ENCODE measurements at places on chromosomes 7 and 10.
A peak's percentile ranks its signal among the peaks of the same experiment; 100 is the strongest.

DNA sequence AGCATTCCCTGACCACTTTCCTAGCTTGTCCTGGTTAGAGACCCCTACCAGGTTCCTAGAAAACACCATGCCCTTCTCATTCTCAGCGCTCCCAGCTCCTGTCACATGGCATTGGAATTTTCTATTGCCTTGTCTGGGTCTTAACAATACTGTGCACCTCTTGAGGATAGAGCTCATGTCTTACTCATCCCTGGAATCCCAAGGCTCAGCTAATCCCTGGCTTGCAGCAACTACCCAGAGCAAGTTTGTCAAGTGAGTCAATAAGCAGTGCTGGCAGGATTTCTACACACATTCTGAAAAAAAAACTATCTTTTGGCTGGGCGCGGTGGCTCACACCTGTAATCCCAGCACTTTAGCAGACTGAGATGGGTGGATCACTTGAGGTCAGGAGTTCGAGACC, 11.7 kb upstream of the PRDX3 start:
- no peak for DNase-seq

- DNase-seq: no peak
Observed at GRCh38 chr10:60576130-60577069, 186.7 kb upstream of the ANK3 start.

DNA sequence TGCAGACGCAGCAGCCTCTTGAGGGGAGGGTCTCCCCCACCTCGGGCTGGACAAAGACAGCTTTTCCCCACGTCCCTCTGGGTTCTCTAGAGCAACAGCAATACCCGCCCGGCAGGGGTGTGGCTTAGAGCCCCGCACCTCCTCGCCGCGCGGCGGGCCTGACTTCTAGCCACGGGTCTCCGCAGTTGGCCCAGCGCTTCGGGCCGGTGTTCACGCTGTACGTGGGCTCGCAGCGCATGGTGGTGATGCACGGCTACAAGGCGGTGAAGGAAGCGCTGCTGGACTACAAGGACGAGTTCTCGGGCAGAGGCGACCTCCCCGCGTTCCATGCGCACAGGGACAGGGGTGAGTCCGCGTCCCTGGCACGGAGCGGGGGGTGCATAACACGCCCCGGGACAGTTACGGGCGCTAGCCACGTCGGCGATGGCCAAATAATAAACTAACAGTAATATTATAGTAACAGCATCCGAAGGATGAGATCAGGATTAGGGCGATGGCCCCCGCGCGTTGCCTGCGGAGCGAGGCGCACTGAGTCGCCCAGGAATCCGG, 1.2 kb downstream of the CYP2E1 start:
- no peak for DNase-seq

- no peak for DNase-seq
Observed at GRCh38 chr10:11805792-11806191, 17.4 kb upstream of the PROSER2 start.

DNA sequence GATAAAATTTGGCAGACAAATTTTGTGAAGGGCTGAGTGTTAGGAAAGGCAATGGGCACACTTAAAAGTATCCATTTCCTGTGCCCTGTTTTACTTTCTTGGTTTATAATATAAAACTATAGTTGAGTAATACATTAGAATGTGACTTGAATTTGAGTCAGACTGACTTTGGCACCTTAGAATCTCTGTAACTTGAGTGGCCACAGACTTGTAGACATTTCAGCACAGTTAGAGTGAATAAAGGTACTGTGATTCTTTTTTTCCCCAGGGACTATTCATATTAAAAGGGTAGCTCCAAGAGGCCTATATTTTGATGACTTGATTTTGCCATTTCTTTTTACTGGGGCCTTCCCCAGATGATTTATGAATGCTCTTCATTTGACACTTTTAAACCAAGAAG, 22.4 kb downstream of the GBF1 start:
- no peak for DNase-seq

DNA sequence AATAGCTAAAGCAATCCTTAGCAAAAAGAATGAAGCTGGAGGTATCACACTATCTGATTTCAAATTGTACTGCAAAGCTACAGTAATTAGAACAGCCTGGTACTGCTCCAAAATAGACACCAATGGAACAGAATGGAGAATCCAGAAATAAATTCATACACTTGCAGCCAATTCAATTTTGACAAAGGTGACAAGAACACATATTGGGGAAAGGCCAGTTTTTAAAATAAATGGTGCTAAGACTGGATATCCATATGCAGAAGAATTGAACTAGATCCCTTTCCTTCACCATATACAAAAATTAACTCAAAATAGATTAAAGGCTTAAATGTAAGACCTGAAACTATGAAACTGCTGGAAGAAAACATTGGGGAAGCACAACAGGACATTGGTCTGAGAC, 748.5 kb downstream of the DNAJB9 start:
- no peak for DNase-seq

- DNase-seq: no peak
Observed at GRCh38 chr7:139541600-139542307, 18.3 kb downstream of the CLEC2L start.

DNA sequence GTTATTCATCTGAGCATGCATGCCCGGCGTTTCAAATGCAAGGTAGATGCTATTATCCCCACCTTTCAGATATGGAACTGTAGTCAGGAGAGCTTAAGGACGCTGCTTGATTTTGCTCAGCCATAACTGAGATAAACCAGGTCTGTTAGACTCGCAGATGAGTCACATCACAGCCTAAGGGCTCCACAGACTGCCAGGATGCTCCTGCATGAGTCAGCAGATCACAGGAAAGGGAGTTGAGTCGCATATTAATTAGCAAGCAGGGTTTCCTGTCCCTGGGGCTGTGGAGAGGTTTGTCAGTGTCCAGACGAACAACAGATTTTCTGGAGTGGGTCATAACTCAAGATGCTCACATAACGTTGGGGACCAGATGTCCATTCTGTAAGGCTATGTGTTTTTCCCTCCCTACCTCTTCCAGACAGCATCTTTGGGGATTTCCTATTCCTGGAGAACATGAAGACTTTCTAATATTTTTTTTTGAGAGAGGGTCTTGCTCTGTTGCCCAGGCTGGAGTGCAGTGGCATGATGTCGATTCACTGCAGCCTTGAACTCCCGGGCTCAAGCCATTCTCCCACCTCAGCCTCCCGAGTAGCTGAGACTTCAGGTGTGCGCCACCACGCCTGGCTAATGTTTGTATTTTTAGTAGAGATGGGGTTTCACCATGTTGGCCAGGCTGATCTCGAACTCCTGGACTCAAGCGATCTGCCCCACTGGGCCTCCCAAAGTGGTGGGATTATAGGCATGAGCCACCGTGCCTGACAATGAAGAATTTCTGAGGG, 36.7 kb downstream of the PFKFB3 start:
- no peak for DNase-seq

- no peak for DNase-seq
Observed at GRCh38 chr10:62050346-62050892, 148.9 kb downstream of the ARID5B start.

- no peak for DNase-seq
Observed at GRCh38 chr10:73768881-73769280, 13.0 kb upstream of the CHCHD1 start.

DNA sequence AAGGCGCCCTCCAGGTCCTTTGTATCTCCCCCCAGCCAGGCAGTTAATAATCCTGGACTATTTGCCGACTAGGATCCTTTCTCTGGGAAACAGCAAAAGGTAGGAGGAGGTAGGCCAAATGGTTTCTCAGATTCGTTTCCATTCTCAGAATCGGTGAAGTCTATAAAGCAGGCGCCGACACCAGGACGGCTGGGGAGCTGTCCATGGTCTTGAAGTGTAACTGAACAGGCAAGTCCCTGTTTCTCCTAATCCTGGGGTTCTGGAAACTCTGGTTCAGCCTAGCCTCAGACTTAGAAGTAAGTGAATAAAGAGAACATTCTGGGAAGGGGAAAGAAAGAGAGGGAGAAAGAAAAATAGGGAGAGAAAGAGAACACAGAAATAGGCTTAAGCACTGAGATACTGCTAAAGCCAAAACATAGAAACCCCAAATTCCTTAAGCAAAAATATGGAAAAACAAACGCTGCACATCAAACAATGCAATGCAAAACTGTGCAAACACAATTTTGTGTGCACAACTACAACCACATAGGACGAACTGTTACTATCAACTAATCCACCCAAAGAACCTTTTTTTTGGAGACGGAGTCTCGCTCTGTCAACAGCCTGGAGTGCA, 11.1 kb upstream of the INA start:
- DNase-seq: no peak

DNA sequence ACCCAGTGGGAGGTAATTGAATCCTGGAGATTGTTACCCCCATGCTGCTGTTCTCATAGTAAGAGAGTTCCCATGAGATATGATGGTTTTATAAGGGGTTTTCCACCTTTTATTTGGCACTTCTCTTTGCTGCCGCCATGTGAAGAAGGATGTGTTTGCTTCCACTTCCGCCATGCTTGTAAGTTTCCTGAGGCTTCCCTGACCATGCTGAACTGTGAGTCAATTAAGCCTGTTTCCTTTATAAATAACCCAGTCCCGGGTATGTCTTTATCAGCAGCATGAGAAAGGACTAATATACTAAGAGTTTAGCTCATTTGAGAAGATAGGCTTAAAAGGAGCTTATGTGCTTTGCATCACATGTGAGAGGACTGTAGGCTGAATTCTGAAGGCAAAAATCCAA, 29.3 kb downstream of the TMEM248 start:
- DNase-seq: no peak

DNA sequence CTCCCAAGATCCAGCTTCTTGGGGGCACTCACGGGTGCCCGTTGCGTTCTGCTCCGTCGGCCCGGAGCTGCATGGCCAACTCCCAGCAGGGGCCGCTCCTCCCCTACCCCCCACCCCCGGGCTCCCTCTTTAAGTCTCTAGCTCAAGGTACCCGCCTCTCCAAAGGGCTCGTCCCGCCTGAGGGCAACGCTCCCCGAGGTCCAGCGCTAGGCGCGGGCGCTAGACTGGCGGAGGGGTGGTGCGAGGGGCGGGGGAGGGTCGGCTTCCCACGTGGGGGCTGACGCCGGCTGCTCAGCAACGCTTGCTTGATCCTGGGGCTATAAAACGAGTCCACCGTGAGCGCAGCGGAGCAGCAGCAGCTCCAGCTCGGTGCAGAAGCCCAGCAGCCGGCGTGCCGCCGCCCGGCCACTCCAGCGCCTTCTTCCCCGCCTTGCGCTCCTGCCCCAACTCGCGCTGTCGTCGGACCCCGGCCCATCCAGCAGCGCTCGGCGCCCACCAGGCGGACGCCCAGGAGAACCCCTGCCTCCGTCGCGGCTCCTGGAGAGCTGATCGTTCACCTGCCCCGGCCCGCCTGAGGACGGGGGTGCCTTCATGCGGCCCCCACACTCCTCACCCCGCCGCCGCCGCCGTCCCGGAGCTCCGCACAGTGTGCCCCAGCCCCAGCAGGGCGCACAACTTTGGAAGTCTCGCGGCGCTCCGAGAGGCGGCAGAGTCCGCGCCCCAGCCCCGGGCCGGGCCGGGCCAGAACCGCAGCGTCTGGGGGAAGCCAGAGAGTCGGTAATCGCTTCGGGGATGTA, at the start of gene ADRA2A:
ADRA2A (plus strand) TSS at position 348 of the 797 bp plus-strand sequence. CDS start 968 bp downstream, outside the sequence.
- peak; percentile 44 for DNase-seq

DNA sequence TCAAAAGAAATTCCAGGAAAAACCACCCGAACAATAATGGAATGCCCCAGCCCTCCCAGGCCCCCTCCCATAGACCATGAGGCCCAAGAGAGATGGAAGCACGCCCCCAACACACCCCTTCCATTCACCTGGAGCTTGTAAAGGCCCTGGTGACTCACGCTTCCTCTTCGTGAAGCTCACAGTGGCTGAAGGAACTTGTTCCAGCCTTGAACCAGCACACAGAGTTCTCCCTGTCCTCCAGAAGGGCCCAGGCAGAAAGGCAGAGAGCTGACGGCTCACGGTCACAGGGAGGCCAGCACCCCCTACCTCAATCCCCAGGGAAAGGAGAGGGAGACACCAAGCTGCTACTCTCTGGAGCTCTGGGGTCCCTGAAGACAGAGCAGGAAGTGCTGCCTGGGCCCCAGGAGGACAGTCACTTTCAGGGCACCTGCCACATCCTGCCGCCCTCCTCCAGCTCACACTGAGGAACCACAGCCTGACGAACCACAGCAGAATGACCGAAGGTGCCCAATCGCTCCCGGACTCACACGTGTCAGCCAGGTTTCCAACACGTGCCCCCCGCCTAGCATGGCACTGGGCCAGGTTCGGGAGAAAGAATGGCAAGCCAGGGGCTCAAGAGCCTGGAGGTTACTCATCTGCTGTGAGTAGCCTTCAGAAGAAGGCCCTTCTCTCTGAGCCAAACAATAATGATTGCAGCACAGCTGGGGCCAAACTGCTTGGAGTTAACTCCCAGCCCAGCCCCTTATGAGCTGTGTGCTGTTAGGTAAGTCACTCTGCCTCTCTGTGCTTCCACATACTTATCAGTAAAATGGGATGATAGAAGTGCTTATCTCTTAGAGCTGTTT, 52.8 kb downstream of the DLG5 start:
- DNase-seq: peak; percentile 80
